H1 (cell line): ENCODE measurements at places on chromosomes 1 and 21.

- no peak for DNase-seq
- H3K4me1 ChIP-seq, result no peaks in the 10 kb centered on the region
- no peaks in the 10 kb centered on the region for H3K36me3 ChIP-seq
- H3K27ac ChIP-seq, result no peak overlapping the region
- no peaks in the 10 kb centered on the region for H3K27me3 ChIP-seq
Measured at GRCh38 chr1:93253516-93253915, 73.0 kb downstream of the CCDC18 start.

DNA sequence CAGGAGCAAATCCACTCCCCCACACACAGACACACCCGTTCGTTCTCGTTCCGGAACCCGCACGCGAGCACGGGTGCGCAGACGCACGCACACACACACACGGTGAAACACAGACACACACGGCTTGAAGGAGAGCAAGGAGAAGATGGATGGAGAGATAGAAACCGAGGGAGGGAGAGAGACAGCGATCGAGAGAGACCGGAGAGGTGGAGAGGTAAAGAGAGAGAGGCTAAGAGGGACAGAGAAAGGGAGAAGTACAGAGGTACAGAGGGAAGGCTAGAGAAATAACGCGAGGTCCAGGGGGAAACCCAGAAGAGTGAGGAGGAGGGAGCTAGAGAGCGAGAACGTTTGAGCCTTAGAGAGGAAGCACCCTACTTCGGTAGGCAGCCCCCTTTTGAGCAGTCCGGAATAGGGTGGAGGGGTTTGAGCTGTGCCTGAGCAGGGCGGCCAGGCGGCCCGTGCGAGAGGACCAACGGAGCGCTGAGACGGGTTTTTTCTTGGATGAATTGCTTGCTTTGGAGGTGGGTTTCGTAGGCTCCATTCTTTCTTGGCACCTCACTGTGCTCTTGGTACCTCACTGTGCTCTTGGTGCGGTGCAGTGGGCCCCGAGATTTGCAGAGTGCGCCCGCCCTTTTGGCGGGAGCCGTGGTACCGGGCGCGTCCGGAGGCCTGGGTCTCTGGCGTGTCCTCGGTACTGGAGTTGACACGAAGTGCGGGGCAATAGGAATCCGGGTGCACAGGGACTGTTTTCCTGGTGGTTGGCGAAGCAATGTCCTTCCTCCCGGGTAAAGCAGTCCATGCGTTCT, 88.4 kb upstream of the RHOU start:
- no peaks in the 10 kb centered on the region for H3K36me3 ChIP-seq
- DNase-seq, result peak; percentile 66
- H3K27ac ChIP-seq, result no peak overlapping the region

DNA sequence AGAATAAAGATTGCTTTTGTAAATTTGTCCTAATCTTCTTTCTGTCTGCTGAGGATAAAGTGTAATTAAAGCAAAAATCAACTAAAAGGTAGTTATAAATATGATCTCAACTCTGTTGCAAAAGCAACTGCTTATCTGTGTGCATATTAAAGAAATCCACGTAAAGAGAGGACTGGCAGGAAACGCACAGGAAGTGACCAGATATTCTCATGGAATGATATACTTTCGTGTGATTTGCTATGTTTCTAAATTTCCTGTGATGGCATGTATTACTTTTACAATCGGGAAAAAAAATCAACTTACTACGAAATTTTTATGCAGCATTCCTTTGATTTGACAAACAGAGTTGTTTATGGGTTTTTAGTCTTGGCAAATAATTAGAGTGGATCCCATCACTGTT, 75.4 kb downstream of the RGS2 start:
- DNase-seq, result no peak
- H3K27ac ChIP-seq, result no peak overlapping the region
- H3K4me3 ChIP-seq, result no peak overlapping the region
- peaks cover 2% of the 10 kb centered on the region; the same call in 1 of the 2 replicates for H3K4me1 ChIP-seq

GRCh38 chr1:182995894-182996293, 27.3 kb upstream of the LAMC1 start:
- no peak overlapping the region for H3K4me3 ChIP-seq
- H3K27ac ChIP-seq, result no peak overlapping the region
- H3K27me3 ChIP-seq, result no peaks in the 10 kb centered on the region
- no peaks in the 10 kb centered on the region for H3K4me1 ChIP-seq
- H3K36me3 ChIP-seq, result no peaks in the 10 kb centered on the region

DNA sequence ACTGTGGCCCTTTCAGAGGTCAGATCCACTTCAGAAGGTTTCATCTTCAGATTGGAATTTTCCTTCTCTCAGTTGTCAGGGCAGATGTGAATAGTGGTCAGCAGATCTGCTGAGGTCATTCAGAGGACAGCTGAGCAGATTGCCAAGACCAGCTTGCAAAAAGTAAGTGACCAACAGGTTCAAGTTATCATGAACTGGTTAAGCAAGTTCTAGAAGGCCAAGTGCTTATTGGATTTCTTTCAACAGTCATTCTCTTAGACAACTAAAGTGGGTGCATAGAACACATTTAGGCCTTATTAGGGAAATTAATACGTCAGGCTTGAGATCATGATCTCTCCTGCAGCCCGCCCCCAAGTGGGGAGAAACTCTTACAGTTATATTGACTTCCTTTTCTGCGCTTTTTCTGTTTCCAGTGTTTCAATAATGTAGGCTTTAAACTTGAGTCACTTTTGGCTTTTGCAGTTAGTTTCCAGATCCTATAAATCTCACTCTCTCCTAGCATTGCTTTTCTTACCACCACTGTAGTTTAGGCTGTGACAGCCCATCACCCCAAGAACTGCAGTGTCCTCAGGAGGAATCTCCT, 96.4 kb downstream of the C1orf21 start:
- no peak overlapping the region for H3K27ac ChIP-seq
- H3K27me3 ChIP-seq, result no peaks in the 10 kb centered on the region
- no peak overlapping the region for H3K4me3 ChIP-seq
- H3K36me3 ChIP-seq, result peaks cover 9% of the 10 kb centered on the region; the same call in 1 of the 2 replicates

DNA sequence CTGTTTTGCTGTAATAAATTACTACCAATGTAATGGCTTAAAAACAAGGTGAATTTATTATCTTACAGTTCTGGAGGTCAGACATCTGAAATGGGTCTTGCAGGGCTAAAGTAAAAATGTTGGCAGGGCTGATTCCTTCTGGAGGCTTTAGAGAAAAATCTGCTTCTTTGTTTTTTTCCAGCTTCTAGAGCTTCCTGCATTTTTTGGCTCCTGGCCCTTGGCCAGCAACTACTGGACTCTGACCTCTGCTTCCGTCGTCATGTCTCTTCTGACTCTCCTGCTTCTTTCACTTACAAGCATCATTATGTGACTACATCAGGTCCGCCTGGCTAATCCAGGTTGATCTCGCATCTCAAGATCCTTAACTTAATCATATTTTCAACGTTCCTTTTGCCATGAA, 350.9 kb downstream of the S1PR1 start:
- no peaks in the 10 kb centered on the region for H3K36me3 ChIP-seq
- H3K27ac ChIP-seq, result no peak overlapping the region
- no peaks in the 10 kb centered on the region for H3K27me3 ChIP-seq
- no peaks in the 10 kb centered on the region for H3K4me1 ChIP-seq

DNA sequence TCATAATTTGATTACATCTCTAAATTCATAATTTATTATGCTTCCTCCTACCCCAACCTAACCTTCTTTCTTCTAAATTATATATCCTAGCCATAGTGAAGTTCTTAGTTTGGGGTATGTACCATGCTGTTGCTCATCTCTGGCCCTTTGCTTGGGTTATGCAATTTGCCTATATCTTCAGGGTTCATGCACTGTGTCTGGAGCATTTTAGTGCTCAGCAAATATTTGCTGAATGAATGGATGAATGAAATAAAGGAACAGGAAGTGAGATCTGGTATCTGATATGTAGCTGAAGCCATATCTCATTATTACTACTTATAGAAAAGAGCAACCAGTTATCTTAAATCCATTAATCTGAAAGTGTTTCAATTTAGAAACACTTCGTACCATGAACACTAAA, 137.6 kb downstream of the GPATCH2 start:
- no peaks in the 10 kb centered on the region for H3K4me1 ChIP-seq
- H3K27ac ChIP-seq, result no peak overlapping the region
- no peaks in the 10 kb centered on the region for H3K27me3 ChIP-seq
- H3K4me3 ChIP-seq, result no peak overlapping the region
- H3K36me3 ChIP-seq, result no peaks in the 10 kb centered on the region
- DNase-seq, result no peak

DNA sequence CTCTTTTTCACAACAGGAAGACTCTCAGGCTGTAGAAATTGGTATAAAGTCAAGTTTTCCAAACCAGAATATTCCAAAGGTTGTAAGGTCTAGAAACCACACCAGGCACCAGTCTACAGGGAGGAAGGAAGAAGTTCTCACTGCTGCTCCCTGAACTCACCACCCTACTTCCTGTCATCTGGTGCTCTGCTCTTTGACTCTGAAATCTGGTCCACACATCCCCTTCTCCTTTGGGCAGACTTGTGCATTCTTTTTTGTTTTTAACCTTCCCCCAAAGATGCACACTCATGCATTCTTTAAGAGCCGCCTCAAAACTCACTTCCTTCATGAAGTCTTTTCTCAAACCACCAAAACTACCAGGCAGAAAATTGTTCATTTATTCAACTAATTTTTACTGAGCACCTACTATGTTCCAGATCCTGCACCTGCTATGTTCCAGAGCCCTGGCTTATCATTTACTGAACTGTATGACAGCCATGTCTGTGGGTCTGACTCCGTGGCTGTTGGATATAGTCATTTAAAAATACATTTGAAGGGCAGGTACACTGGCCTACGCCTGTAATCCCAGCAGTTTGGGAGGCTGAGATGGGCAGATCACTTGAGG, 30.1 kb upstream of the EPS15 start:
- no peaks in the 10 kb centered on the region for H3K4me1 ChIP-seq
- no peak overlapping the region for H3K27ac ChIP-seq
- H3K27me3 ChIP-seq, result no peaks in the 10 kb centered on the region
- no peak overlapping the region for H3K4me3 ChIP-seq

- no peak for DNase-seq
- H3K4me3 ChIP-seq, result no peak overlapping the region
- no peaks in the 10 kb centered on the region; the same call in none of the 2 replicates for H3K36me3 ChIP-seq
- no peak overlapping the region for H3K27ac ChIP-seq
Measured at GRCh38 chr1:108801101-108801500, 54.6 kb downstream of the STXBP3 start.

GRCh38 chr21:42629933-42630589, 23.4 kb upstream of the PDE9A start:
- DNase-seq, result no peak
- no peak overlapping the region for H3K4me3 ChIP-seq
- no peaks in the 10 kb centered on the region for H3K27me3 ChIP-seq
- H3K36me3 ChIP-seq, result no peaks in the 10 kb centered on the region
- no peak overlapping the region for H3K27ac ChIP-seq
- peaks cover 7% of the 10 kb centered on the region; the same call in 1 of the 2 replicates for H3K4me1 ChIP-seq

- no peak for DNase-seq
- H3K4me1 ChIP-seq, result 0 out of 2 replicates have a peak, but pooled peaks cover 2% of the 10 kb centered on the region
- no peaks in the 10 kb centered on the region for H3K36me3 ChIP-seq
- H3K27ac ChIP-seq, result no peak overlapping the region
- H3K4me3 ChIP-seq, result no peak overlapping the region
Measured at GRCh38 chr1:101706366-101706765, 290.4 kb downstream of the OLFM3 start.

DNA sequence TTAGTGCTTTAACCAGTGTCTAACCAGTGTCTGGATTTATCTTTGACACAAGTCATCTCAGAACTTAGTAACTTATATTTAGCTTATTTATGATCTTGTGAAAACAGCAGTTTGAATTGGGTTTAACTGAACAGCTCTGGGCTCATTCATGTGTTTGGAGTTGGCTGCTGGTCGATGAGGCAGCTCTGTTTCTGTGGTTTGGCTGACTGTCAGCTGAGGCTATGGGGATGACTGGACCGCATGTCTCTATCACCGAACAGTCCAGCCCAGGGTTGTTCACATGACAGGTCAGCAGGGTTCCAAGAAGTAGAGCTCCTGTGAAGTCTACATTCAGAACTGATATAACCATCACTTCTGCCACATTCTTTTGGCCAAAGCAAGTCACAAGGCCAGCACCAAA, 29.1 kb upstream of the C21orf91 start:
- no peaks in the 10 kb centered on the region for H3K36me3 ChIP-seq
- H3K27me3 ChIP-seq, result no peaks in the 10 kb centered on the region
- no peak overlapping the region for H3K4me3 ChIP-seq
- H3K4me1 ChIP-seq, result no peaks in the 10 kb centered on the region
- DNase-seq, result no peak

DNA sequence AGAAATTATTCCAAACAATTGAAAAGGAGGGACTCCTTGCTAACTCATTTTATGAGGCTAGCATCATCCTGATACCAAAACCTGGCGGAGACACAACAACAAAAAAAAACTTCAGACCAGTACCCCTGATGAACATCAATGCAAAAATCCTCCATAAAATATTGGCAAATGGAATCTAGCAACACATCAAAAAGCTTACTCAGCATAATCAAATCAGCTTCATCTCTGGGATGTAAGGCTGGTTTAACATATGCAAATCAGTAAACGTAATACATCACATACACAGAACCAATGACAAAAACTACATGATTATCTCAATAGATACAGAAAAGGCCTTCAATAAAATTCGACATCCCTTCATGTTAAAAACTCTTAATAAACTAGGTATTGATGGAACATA, 440.1 kb downstream of the NUF2 start:
- no peaks in the 10 kb centered on the region for H3K36me3 ChIP-seq
- H3K27me3 ChIP-seq, result no peaks in the 10 kb centered on the region
- H3K4me3 ChIP-seq, result no peak overlapping the region
- H3K27ac ChIP-seq, result no peak overlapping the region
- no peak for DNase-seq
